ENCODE measurements at places on chromosomes 11 and 22. TPM values are rescaled to one million over a fixed set of nuclear protein-coding genes. Genes with fewer than 3 reads are reported as not detected.

GRCh38 chr11:117099696-117100095 is 1.5 kb upstream of the SIK3 start:
- DNase-seq: no peak

DNA sequence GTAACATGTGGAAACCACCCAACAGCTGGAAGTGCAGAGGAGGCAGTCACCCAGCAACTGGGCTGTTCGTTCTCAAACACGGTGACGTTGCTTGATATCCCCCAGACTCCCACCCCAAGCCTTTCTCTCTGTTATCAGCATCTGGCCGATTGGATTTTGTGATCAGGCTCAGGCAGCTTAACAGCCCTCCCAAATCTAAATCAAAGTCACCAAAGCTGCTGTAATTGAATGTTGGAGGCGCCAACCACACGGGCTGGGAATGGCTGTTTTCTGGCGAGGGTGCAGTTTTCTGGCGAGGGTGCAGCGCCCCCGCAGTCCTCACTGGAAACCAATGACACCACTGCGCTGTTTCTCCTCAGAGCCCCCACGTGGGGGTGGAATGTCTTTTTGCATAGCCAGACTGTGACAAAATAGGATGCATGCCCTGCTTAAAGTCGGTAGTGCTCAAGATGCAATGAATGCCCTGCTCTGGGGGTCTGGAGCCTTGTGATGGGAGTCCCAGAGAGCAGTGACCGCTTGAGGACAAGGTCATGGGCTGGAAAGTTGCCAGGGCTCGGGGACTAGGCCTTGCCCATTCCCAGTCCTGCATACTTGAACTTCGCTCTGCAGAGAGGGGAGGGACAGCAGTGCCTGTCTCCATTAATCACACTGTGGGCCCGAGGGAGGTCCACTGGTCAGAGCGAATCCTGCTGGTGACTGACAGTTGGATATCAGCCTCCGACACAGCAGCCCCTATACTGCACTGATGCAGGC is 105.3 kb downstream of the MORC2 start:
- no peak for DNase-seq

DNA sequence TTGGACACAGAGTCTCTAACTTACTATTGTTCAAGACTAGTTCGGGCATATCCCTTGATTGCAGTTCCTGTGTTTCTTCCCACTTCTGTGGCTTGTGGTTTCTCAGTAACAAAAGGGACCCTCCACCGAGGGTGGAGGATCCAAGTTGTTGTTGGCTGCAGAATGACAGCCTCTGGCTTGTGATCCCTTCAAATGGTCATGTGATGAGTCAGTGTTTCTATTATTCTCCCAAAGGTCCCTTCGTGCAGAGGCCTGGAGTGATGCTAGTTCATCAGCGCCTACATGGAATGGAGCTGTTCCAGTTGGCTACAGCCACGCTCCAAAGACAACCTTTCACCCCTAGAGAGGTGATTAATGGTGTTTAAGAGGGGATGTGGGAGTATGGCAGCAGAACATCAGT is 2.6 kb upstream of the VWCE start:
- DNase-seq: no peak

GRCh38 chr11:83275888-83276641 is 10.1 kb downstream of the CCDC90B start:
- no peak for DNase-seq

DNA sequence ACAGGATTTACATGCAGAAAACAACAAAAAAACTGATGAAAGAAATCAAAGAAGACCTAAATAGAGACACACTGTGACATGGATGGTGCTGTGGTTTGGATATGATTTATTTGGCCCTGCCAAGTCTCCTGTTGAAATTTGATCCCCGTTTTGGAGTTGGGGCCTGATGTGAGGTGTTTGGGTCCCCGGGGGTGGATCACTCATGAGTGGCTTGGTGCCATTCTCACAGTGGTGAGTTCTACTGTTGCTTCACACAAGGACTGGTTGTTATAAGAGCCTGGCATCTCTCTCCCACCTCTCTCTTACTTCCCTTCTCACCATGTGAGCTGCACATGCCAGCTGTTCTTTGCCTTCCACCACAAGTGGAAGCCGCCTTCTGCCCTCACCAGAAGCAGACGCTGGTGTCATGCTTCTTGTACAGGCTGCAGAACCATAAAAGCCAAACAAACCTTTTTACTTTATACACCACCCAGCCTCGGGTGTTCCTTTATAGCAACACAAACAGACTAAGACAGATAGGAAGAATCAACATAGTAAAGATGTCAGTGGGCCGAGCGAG is 7.8 kb upstream of the RTL6 start:
- no peak for DNase-seq

- DNase-seq: no peak
These were observed 23.6 kb downstream of the MYEOV start for GRCh38 chr11:69317401-69318092.

GRCh38 chr11:43503417-43503816 is 144.7 kb downstream of the TTC17 start:
- DNase-seq: no peak

The SLC5A1 gene
- 0.37 TPM for polyA plus RNA-seq

The CHRM4 gene
- 0.14 TPM for polyA plus RNA-seq
